DMS79 (cell line): ENCODE measurements at places on chromosomes 11 and 22.

GRCh38 chr11:60809249-60809648 is 24.1 kb downstream of the MS4A10 start:
- no peak for DNase-seq

- no peak for DNase-seq
Observed at GRCh38 chr11:123371506-123372297, 58.4 kb upstream of the GRAMD1B start.

GRCh38 chr22:24789516-24789915 is 15.0 kb upstream of the PIWIL3 start:
- no peak for DNase-seq

- DNase-seq = no peak
Observed at GRCh38 chr11:124586238-124586860, 16.6 kb downstream of the OR8A1 start.

- DNase-seq = no peak
Observed at GRCh38 chr22:50316114-50317065, 8.9 kb upstream of the PLXNB2 start.

DNA sequence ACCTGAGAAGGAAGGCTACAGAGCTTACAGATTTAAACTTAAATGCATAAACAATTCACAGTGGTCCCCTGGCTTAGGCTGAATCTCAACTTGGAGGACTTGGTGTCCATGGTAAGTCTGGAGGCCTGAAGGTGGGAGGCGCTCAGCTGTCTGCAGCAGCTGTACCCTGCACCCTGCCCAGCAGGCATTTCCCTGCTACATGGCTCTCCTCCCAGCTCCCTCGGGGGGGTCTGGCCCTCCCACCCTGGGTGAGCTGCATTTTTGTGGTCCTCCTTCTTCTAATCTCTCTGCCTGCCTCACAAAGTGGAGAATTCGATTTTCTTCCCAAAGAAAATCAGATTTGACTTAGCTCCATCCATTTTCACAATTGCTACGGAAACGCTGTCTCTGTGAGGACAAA is 273.2 kb downstream of the KIRREL3 start:
- no peak for DNase-seq

- DNase-seq = no peak
Observed at GRCh38 chr11:111409915-111410314, 30.8 kb upstream of the POU2AF1 start.

DNA sequence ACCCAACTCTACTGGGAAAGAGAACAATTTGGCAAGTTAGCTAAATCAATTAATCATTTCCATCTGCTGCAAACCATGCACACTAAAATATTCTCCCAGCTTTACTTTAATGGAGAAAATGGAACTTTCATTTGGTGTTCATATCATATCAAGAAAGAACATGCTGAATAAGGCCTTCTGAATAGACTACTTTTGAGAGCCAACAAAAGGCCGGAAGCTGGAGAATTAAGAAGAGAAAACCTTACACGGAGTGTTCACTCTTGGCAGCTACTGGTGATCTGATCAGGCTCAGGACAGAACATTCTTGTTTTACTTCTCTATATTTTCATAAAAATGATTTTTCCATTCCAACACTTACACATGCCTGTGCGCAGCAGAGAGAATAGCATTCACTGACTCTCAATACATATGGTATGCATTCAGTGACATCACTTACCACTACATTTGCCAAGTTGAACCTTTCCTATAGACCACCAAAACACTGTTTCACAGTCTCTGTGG is 165.3 kb downstream of the TTC28 start:
- no peak for DNase-seq

GRCh38 chr22:37284805-37285355 is 2.6 kb downstream of the CYTH4 start:
- no peak for DNase-seq

- no peak for DNase-seq
Observed at GRCh38 chr11:43404406-43404805, 45.7 kb downstream of the TTC17 start.

GRCh38 chr11:92397221-92397755 is 172.7 kb downstream of the FAT3 start:
- DNase-seq = no peak

DNA sequence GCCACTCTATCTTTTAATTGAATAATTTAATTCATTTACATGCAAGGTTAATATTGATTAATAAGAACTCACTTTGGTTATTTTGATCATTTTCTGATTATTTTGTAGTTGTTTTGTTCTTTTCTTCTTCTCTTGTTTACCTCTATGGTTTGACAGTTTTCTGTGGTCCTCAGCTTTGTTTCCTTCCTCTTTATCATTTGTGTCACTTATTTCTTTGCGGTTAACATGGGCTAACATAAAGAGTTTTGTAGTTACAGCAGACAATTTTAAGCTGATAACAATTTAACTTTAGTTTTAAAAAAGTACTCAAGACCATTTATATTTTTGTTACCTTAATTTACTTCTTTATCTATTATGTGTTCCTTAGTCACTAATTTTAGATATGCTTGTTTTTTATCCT is 1032.8 kb upstream of the RAG2 start:
- DNase-seq = no peak

DNA sequence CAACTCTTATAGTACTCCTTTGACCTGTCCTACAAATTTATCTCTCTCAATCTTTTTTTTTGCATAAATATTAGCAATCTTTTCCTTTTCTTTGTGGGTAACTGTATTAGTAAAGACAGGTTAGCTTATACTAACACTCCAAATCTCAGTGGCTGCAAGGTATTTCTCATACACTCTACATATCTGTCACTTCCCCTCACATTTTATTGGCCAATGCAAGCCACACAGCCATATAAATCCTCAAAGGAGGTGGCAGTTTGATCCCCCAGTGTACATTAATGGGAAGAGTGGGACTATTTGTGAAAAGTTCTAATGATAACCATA is 42.6 kb upstream of the EED start:
- no peak for DNase-seq
